CD4-positive, alpha-beta T cell treated with Interleukin-6 for 4 hours (primary cell): ENCODE measurements at places on chromosomes 11 and 22.

GRCh38 chr11:11072067-11072466 lies 214.2 kb upstream of the ZBED5 start:
- DNase-seq: no peak

- no peak for DNase-seq
Measured at GRCh38 chr11:112467721-112468120, 207.1 kb upstream of the PLET1 start.

- DNase-seq: no peak
Measured at GRCh38 chr11:115501893-115502589, 2.2 kb downstream of the CADM1 start.

GRCh38 chr22:22887621-22888503 lies at the start of gene IGLL5:
Gene IGLL5, plus strand, starts transcription at chr22:22887816. Its CDS starts 238 bp downstream, at chr22:22888054.
- no peak for DNase-seq

GRCh38 chr11:33774736-33775466 lies 581 bp upstream of the FBXO3 start:
- peak; percentile 12 for DNase-seq

DNA sequence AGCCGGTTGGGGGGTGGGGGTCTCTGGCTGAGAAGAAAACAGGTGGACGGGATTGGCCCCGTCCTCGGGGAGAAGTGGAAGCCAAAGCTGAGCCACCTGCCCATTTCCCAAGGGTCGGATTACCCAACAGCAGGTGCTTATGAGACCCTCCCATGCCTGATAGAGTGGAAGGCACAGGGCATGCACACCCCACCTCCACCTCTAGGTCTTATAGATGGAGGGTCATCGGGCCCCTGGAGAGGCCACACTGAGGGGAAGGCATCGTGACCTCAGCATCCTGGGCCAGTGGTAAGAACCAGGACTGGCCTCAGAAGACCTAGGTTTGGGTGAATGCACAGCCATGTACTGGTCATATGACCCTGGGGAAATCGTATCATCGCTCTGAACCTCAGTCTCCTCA lies 85.9 kb downstream of the BUD13 start:
- DNase-seq: no peak

GRCh38 chr22:33757041-33757801 lies 163.1 kb downstream of the LARGE1 start:
- DNase-seq: no peak

GRCh38 chr11:116357784-116358544 lies 414.8 kb downstream of the BUD13 start:
- DNase-seq: no peak

DNA sequence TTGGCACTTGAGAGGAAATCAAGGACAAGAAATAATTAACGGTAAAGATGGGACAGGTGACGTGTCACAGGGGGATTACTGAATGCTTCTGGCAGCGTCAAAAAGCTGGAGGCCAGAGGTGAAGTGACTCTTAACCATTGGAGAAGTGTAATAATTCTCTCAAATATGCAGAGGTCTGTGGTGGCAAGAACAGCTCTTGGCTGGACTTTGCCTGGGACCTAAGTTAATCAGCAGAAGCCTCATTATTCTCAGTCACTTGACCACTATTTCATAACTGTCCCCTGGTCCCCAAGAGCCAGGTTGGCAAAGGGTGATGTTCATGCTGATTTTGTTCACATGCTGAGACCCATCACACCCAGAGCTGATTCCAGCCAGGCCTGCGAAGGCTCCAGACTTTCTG lies 72.9 kb downstream of the TIMP3 start:
- no peak for DNase-seq

GRCh38 chr11:114302663-114303062 lies 6.5 kb downstream of the NNMT start:
- DNase-seq: no peak

DNA sequence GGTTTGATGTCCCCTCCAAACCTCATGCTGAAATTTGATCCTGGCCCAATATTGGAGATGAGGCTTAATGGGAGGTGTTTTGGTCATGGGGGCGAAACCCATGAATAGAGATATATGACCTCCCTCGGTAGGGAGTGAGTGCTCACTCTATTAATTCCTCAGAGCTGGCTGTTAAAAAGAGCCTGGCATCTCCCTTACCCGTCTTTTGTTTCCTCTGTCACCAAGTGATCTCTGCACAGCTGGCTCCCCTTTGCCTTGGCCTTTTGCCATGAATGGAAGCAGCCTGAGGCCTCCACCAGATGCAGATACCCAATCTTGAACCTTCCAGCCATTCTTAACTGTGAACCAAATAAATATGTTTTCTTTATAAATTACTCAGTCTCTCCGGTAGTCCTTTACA lies 4.5 kb upstream of the CCDC81 start:
- DNase-seq: no peak

DNA sequence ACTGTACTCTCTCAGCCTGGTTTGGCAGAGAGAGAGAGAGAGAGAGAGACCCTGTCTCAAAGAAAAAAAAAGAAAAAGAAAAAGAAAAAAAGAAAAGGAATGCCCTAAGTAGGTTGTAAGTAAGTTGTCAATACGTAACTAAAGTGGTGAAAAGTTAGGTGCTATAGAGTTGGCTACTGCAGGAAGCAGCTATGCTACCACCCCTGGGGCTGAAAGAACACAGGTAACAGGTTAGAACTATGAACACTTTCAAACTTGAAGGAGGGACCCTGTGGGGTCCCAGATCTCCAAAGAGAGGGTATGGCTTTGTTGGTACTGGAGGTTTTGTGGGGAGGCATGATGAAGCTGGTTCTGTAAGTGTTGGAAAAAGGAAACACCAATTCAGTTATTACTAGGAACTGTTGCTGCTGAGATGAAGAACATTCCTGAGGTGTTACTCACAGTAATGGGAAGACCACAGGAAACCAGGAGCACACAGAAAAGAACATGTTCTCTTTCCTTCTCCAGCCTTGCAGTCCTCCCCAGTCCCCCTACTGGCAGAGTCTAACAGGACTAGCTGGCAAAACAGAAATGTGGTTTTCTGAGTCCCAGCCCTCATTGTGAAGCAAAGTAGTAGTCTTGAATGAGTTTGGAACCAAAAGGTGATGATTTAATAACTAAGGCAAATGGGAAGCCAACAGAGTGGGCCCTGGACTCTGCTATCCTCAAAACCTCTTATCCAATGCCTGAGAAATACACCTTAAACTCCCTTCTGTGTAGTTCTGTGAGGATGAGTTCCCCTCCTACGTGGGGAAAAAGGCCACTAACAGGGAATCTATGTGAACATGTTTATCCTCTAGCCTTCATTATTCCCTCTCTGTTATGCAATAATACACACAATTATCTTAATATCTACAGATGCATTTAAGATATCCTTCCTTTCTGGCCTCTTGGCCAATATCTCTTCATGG lies 427.0 kb upstream of the DDI1 start:
- no peak for DNase-seq

DNA sequence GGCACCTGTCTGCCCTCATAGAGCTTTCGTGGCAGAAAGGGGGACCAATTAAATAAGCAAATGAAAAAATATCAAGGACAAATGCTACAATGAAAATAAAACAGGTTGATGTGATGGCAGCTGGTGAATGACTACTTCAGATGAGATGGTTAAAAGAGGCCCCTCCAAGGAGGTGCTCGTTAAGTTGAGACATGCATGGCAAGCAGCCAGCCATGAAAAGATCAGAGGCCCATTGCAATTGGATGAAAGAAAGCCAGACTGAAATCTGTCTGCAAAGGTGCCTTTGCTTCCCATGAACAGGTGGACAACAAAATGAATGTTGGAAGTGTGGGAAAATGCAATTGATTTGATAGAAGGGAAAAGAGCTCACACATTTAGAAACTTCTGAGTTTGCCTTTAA lies 848 bp upstream of the TRPC6 start:
- DNase-seq: no peak

- no peak for DNase-seq
Measured at GRCh38 chr11:78269806-78270205, 81.1 kb downstream of the USP35 start.

DNA sequence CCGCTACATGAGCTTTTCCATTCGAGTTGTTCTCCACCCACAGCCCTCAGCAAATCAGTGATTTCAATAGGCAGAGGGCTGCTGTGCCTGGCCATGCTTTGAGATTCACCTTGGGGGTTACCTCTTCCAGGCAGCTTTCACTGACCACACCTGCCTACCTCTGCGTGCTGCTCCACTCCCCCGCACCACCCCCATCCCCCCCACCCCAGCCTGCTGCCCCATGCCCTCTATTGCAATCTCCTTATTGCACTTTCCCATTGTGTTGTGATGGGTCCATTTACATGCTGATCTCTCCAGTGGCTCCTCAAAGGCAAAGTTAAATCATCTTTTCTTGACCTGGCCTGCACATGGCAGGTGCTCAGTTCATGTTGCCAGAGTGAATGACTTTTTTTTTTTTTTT lies 18.0 kb upstream of the POLA2 start:
- DNase-seq: no peak

GRCh38 chr11:63552921-63553320 lies 10.3 kb downstream of the PLAAT2 start:
- peak; percentile 29 for DNase-seq

DNA sequence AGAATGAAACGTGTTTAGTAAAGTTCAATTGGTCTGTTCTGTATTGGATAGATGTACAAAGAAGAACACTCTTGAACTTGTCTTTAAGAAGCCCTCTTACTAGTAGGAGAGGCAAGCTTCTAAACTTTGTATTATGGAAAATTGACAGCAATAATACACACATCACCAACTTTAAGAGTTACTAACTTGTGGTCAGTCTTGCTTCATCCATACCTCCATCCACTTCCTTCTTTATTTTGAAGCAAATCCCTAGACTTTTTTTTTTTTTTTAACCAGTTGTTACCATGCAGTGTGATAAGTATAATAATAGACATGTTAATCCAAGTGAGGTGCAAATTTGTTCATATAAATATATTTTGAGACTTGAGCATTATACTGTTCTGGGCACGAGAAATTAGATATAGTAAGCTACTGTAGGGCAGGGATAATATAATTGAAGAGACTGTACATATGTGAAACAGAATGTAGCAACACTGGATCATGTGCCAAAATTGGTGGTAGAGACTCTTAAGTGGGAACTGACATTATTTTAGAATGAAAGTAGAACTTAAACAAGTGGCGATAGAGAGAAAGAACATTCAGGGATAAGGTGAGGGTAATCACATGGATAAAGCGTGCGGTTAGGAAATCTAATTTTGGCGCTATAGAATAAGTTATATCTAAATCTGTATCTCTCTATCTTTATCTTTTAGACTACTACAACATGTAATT lies 6.5 kb downstream of the FAR1 start:
- DNase-seq: no peak
